ENCODE measurements at places on chromosomes 2 and 18.
A peak's percentile ranks its signal among the peaks of the same experiment; 100 is the strongest.

- no peak for DNase-seq
These were observed 18.6 kb upstream of the TTR start for GRCh38 chr18:31573051-31573450.

DNA sequence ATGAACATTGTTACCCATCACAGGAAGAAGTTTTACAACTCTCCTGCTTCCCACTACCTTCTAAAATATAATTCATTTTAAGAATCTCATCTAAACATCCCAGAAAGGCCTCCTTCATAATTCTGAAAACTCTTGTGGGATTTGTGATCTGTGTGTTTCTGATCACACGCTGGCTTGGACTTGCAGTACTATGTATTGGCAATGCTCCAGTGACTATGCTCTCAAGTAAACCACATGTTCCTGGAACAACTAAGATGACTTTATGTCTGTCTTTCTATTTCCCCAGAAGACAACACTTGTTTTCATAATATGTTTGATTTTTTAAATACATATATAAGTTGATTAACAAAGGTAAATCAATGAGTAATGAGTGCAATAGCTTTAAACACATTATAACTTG lies 376.6 kb upstream of the NETO1 start:
- DNase-seq, result no peak

DNA sequence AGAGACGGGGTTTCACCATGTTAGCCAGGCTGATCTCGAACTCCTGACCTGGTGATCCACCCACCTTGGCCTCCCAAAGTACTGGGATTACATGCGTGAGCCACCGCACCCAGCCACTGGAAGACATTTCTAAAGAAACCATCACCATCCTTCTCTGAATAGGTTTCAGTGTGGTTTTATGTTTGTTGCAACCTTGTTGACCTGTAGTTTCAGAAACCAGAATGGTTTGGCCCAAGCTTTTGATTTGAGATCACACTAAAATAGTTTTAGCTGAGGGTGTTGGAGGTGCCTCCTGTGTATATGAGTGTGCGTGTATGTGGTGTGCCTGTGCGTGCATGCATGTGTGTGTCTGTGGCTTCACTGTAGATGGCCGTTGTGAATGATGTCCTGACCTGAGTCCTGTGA lies 26.2 kb downstream of the INPP4A start:
- no peak for DNase-seq

DNA sequence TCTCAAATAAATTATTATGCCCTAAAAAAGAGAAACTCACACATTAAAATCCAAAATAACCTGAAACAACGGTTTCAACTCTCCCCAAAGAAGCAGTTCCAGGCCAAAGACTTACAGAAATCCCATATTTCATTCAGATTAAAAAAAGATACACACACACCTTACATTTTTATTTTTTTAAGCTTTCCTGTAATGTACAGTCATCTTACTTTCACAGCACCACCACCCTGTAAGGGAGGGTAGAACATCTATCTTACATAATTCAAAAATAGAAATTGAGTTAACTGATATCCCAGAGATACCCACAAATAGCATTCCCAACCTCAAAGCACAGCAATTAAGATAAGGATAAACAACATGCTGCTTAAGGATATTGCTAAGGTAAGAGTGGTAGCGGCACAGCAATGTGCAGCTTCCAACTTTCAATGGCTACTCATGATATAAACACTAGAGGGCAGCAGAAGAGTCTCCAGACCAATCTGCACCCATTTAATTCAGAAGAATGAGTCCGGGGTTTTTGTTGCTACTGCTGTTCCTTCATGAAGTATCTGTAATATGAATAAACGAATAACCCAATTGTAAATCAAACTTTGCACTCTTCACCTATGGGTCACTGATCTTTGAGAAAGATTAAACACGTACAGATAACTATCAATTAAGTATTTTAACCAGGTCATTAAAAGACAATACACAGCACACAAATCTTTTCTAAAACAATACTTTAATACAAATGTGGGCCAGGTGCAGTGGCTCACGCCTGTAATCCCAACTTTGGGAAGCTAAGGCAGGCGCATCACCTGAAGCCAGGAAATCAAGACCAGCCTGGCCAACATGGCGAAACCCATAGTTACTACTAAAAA lies 11.3 kb downstream of the GFPT1 start:
- peak; percentile 89 for DNase-seq

DNA sequence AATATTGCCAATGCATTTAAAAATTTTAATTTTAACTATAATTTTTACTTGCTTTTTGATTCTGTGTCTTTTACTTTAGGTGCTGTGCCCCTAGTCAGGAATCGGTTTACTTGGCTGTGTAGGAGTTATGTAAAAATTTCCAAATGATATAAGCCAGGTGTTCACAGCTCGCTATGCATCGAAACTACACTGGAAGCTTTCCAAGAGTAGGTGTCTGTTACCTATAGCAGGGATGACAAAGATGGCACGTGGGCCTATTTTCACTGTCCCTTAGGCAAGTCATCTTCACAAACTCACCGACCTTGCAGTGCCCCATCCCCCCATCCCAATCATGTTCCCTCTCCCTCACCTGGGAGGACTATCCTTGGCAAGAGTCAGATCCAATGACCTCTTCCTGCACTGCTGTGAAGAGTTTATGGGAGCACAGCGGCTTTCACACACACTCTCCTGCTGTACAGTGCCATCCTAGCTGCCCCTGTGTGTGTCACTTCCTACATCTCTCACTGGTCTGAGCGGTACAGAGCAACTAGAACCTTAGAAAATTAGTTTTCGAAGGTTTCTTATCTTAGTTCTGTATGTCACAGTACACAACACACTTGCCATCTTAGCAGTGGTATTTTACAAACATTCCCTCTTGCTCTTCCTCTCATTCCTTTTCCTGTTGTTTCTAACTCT lies 49.2 kb upstream of the NAB1 start:
- no peak for DNase-seq

GRCh38 chr2:161118722-161119121 lies 41.5 kb upstream of the TANK start:
- no peak for DNase-seq

DNA sequence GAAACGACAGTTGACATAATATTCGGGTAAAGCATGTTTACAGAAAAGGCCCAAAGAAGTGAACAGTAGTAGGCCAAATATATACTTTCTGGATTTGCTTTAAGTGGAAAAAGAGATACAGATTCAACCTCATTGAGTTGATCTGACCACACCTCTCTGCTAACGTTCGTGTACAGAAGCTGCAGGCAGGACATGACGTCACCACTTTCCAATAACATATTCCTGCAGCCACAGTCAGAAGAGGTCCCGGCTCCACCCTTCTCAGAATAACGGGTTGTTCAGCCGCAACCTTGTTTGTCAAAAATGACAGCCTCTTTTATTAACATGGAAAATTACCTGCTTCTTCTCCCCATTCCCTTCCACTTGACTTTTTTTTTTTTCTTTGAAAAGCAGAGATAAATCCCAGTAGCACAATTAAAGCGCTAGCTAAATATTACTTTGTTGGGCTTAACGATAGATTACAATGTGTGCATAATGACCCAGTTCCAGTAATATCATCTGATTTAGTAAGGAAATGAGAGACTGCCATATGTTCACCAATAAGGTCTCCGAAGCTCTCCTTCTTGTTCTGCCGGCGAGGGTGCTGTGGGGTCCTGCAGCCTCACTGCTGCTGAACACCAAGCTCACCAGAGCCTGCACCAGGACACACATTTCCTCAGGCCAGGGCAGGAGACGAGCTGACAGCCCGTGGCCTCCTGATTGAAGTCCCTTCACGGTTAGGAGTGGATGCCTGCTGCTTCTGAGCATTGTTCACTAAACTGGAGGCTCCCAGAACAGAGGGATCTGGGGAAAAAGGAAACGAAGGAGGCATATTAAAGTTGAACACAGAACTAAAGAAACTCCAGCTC lies 451.0 kb upstream of the SALL3 start:
- DNase-seq, result peak; percentile 83

GRCh38 chr2:29120846-29121245 lies 5.6 kb downstream of the CLIP4 start:
- no peak for DNase-seq

- peak; percentile 61 for DNase-seq
These were observed 79.9 kb downstream of the ALK start for GRCh38 chr2:29841386-29842004.

DNA sequence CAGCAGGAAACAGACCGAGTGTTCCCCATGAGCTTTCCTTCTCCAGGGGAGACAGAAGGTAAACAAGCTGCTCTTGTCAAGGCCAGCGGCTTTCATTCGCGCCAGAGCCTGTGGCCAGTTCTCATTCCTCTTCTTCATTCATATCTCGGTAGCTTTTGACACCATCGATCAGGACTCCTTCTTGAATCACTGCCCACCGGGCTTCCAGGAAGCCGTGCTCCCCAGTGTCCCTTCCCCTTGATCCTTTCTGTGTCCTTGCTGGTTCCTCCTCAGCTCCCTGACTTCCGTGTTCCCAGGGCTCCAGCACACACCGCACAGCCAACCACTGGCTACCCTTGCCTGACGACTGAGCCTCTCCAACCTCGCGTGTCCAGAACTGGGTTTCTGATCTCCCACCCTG lies 14.1 kb downstream of the SLC66A3 start:
- no peak for DNase-seq

DNA sequence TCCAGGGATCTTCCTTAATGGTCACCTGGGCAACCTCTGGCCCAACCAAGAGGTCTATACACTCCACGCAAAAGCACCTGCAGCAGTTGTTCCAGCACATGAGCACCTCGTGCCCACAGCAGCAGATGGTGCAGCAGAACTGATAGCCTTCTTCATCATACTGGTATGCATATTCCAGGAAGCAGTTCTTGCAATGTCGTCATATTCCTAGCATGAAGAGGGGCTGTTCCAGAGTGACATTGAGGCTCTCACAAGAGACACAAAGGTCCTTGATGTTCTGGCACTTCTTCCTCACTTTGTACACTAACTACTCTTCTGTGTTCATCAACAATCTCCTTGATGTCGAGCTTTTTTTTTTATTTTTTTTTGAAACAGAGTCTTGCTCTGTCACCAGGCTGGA lies 386.2 kb downstream of the MEIS1 start:
- DNase-seq, result no peak

DNA sequence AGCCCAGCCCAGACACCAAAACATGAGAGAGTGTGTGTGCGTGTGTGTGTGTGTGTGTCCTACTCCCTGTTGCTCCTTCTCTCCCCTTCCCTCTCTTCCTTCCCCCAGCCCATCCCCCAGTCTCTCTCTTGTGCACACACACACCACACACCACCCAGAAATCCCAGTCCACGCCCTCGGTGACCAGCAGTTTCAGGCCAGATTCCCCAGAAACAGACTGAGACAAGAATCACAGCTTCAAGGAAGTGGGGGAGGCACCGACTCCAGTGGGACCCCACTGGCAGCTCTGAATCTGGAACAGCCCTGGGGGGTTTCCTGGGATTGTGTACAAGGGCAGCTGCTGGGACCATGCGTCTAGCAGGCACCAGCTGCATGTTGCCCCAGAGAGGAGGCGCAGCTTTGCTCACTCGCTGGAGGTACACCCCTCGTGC lies 113.5 kb downstream of the NDUFA10 start:
- no peak for DNase-seq

DNA sequence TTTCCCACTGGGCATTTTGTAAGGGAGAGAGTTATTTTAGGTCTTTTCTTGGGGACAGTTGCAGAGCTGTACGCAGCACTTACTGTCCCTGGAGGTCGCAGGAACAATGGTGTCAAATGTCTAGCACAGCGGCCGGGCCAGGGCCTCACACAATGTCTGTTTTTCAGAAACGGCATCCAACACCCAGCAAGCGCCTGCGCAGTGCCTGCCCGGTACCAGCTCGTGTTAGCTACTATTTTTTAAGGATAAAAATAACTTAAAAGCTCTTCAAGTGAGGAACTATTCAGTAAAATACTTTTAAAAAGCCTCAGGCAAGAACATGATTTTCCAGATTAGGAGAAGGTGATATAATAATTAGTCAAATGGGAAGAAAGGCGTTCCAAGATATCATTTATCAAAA lies 90.0 kb downstream of the MBP start:
- no peak for DNase-seq

GRCh38 chr2:141534666-141535362 lies 596.0 kb downstream of the LRP1B start:
- DNase-seq, result no peak

GRCh38 chr2:172640389-172640788 lies 84.5 kb downstream of the PDK1 start:
- DNase-seq, result peak; percentile 64

GRCh38 chr2:213251618-213252017 lies 32.6 kb upstream of the SPAG16 start:
- peak; percentile 39 for DNase-seq

DNA sequence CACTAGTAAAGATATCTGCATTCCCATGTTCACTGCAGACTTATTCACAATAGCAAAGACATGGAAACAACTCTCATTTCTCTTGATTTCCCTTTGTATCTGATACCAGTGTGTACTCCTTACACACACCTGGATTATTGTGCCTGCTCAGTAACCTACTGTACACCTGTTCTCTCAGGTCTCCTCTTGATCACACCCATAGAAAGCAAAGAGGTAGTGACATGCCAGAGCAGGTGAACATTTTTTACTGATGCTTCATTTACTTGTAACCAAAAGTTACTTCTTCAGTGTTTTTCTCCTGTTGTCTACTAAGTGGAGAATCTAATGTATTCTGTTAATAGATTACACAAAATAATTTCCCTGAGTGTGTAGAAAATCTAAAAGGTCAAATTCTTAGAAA lies 46.8 kb downstream of the CDH19 start:
- DNase-seq, result no peak

- DNase-seq, result no peak
These were observed 15.8 kb downstream of the NABP1 start for GRCh38 chr2:191693778-191694177.

- no peak for DNase-seq
These were observed 216.8 kb downstream of the CAMKMT start for GRCh38 chr2:44578471-44579093.

DNA sequence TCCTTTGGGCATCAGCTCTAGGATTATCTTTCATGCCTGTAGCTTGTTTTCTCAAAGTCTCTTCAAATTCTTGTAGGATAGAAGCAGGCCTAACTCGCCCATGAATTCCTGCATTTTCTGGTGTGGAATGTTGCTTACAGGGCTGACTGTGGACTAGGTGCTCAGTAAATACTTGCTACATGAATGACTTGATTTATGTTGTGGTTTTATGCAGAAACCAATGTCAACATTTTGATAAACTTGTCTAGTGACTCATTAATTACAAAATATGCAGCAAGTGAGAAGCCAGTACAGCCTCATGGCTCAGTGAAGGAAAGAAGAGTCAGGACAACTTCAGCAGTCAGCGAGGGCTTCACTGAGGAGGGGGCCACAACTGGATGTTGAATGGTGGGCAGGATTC lies 110.6 kb upstream of the SIX2 start:
- DNase-seq, result no peak

DNA sequence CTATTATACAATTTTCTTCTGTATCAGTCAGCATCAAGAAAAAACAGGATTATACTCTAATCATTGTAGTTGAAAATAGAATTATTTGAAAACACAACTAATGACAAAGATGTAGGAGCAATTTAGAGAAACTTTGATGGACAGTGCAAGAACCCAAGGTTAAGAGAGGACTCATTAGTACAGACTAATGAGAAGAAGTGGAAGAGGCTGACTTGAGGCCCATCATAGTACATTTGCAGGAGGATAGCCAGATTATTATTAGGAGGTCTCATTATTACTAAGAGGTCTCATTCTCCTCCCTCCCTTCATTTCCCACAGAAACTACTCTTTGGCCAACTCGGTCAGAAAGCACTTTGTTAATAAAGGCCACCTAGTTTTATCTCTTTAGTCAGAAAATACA lies 1983.0 kb downstream of the SUCLG1 start:
- DNase-seq, result no peak

GRCh38 chr2:37323176-37323780 lies 1.4 kb downstream of the PRKD3 start:
- no peak for DNase-seq
